ENCODE measurements at places on chromosomes 3 and 15.

DNA sequence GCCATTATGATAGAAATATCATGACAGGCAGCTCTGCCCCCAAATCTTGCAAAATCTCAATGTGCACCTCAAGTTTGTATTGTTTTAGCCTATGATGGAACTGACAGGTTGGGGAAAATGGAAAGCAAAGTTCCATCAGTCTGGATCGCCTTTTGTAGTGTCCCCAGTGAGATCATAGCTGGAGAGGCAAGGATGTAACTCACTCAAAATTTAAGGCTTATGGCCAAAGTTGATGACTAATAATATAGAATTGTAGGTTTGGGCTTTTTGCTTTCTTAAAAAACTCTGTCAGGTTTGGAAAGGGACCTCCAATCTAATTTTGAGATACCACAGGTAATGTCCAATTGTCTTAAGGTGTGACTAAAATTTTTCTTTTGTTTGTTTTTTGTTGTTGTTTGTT lies 1.4 kb upstream of the ACP3 start:
- peak; percentile 4 for DNase-seq

DNA sequence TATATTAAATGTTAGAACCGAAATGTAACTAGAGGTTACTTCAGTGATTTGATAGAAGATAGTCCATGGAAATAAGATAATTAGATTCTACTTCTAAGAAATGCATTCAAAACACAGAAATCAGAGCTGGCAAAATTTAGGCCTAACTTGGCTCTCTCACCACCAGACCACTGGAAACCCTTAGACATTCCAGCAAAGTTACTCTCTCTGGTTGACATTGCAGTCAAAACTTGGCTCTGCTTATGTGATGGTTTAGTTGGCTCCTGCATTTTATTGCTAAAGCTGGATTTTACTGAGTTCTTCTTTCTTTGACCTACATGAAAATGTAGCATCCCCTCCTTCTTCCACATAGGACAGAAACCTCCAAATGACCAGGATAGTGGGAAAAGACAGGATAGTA lies 35.4 kb upstream of the CBLB start:
- peak; percentile 9 for DNase-seq

DNA sequence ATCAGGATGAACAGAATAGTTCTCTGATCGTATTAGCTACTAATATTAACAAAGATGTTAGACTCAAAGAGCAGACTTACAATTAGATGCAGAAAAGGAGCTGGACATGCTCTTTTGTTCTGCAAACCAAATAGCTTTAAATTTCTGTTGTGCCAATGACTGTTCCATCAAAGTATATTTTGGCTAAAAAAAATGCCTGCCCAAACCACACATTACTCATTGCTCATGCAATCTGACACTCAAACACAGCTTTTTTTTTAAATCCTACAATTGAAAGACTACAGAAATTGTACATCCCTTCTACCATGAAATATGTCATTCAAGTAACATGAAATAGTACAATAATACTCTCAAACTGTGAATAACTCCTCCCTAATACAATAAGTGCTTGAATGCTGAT lies 48.6 kb downstream of the SHOX2 start:
- no peak for DNase-seq

- DNase-seq: no peak
Observed at GRCh38 chr3:67031986-67032385, 33.9 kb downstream of the KBTBD8 start.

DNA sequence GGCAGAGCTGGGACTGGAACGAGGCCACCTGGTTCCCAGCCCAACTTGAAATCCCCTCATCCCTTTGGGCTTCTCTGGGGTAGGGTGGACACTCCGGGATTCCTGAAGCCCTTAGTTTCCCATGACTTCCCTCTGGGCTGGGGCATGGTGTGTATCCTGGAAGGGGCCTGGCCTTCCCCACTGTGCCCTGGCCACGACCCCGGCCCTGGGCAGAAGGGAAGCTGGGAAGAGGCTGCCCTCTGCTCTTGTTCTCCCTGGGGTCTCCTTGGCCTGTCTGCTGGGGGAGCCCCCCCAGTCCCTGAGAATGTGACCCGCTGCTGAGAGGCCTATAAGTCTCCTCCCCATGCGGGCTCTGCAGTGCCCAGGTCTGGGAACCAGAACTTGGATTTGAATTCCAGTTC lies 104.9 kb downstream of the LINGO1 start:
- DNase-seq: no peak

DNA sequence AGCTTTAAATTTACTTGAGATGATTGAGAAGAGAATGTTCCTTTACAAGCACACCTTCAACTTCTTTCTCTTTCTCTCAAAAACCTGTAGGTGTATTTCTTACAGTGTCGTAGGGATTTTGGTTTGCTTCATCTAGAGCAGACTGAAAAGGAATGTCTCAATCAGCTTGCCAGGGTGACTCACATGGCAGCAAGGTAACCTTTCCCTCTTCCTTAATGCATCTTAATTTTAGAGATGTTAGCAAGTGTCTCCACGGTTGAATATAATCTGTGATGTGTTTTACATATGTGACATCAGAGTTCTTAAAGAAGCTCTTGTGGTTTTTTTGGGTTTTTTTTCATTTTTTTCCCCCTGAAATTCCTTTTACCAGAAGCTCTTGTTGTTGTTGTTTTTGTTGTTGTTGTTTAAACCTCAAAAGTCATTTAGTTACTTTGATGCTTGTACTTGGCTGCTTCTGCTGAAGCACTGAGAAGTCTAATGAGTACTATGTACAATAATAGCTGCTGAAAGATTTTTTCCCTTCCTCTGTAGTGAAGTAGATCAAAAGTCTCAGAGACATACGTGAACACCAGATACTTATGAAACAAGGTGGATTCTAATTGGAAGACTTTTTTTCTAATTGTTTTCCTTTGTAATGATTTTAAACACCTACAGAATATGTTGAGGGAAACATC lies 83.1 kb downstream of the RETNLB start:
- DNase-seq: no peak

- DNase-seq: peak; percentile 85
Observed at GRCh38 chr3:152385761-152386160, 117.0 kb downstream of the MBNL1 start.

GRCh38 chr3:194840661-194841514 lies 155.2 kb downstream of the FAM43A start:
- DNase-seq: peak; percentile 16

DNA sequence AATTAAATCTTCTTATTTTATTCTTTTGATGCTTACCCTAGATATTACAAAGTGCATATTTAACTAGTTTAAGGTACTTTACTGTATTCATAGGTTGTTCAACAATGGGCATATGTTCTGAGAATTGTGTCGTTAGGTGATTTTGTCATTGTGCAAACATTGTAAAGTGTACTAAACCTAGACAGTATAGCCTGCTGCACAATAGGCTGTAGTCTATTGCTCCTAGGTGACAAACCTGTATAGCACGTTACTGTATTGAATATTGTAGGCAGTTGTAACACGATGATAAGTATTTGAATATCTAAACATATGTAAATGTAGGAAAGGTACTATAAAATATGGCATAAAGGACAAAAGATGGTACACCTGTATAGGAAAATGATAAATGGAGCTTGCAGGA lies 100.7 kb downstream of the CACNA2D3 start:
- DNase-seq: no peak

DNA sequence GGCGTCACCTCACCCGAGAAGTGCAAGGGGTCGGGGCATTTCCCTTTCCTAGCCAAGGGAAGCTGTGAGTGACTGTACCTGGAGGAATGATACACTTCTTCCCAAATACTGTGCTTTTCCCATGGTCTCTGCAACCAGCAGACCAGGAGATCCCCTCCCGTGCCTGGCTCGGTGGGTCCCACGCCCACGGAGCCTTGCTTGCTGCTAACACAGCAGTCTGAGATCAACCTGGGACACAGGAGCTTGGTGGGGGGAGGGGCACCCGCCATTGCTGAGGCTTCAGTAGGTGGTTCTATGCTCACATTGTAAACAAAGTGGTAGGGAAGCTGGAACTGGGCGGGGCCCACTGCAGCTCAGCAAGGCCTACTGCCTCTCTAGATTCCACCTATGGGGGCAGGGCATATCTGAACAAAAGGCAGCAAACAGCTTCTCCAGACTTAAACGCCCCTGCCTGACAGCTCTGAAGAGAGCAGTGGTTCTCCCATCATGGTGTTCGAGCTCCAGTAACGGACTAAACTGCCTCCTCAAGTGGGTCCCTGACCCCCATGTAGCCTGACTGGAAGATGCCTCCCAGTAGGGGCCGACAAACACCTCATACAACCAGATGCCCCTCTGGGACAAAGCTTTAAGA lies 31.4 kb upstream of the ABHD5 start:
- no peak for DNase-seq

DNA sequence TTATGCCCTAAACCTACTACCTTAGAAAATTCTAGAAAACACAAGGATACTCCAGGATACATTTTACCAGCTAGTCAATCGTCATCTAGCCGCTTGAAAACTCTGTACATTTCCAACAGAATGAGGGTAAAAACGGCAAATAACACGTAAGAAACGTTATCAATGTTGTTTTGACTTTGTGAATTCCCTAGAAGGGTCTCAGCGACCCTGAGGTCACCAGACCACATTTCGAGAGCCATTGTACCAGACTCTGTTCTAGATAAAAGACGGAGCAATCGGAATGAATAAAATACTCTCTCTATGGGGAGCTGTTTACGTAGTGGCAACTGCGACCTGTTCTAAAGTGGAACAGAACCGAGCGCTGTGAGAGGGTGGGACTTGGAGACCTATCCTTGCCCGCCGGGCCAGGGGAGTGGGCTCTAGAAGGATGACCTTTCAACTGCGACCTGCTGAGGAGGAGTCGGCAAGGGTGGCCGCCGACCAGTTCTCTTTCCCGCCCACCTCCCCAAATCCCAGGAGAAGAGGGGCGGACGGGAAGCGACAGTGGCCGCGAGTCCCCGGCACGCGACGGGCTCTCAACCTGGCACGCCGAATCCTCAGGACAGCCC lies 778 bp upstream of the AP4E1 start:
- peak; percentile 28 for DNase-seq

- DNase-seq: peak; percentile 75
Observed at GRCh38 chr15:63122002-63122875, 578 bp downstream of the LACTB start.

DNA sequence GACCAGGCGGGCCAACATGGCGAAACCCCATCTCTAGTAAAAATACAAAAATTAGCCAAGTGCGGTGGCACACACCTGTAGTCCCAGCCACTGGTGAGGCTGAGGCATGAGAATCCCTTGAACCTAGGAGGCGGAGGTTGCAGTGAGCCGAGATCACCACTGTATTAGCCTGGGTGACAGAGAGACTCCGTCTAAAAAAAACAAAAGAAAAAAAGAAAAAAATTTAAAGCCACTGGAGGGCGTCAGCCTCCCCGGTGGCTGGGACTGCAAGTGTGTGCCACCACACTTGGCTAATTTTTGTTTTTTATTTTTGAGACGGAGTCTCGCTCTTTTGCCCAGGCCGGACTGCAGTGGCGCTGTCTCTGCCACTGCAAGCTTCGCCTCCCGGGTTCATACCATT lies 7.9 kb downstream of the RTF1 start:
- DNase-seq: no peak

DNA sequence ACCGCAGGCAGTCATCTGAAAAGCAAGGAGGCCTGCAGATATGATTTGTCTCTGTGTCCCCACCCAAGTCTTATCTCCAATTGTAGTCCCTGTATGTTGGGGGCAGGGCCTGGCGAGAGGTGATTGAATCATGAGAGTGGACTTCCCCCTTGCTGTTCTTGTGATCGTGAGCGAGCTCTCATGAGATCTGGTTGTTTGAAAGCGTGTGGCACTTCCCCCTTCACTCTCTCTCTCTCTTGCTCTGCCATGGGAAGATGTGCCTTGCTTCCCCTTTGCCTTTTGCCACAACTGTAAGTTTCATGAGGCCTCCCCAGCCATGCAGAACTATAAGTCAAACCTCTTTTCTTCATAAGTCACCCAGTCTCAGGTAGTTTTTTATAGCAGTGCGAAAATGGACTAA lies 83.3 kb downstream of the TMCO5A start:
- DNase-seq: no peak

DNA sequence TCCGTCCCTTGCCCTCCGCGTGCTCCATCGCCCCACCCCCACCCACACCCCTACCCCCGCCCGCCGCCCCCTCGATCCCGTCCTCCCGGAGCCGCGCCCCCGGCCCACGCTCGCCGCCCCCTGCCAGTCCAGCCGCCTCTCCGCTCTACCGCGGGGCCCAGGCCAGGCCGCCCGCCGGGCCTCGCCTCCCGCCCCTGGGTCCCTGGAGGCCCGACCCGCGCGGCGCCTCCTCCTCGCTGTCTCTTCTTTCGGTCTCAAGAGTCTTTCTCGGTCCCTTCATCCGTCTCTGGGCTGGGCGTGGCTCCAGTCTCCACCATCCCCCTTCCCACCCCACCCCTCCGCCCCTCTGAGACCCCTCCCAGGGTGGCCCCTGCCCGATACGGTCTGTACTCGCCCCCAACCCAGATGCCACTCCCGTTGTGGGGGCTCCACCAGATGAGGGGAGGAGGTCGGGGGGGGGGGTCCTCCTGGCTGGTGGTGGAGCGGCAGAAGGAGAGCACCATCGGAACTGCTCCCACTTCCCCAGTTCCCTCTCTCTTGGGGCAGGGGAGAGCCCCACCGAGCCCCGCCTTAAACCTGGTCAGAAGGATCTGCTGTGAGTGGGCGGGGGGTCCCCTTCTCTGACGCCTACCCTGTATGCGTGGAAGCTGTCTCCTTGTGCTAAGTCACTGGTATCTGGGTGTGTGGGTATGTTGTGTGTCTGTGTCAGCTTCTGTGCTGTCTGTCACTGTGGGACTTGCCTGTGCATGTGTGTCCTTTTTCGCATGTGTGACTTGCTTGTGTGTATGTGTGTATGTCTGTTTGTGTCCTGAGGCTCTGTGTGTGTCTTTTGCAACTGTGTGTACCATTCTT lies 1.0 kb downstream of the PRKCD start:
- DNase-seq: peak; percentile 20

- DNase-seq: peak; percentile 27
Observed at GRCh38 chr3:37308247-37308646, 133.9 kb upstream of the LRRFIP2 start.

- no peak for DNase-seq
Observed at GRCh38 chr15:74716651-74717050, 8.7 kb downstream of the CYP1A1 start.

GRCh38 chr3:37981348-37981664 lies 9.3 kb upstream of the VILL start:
- no peak for DNase-seq

DNA sequence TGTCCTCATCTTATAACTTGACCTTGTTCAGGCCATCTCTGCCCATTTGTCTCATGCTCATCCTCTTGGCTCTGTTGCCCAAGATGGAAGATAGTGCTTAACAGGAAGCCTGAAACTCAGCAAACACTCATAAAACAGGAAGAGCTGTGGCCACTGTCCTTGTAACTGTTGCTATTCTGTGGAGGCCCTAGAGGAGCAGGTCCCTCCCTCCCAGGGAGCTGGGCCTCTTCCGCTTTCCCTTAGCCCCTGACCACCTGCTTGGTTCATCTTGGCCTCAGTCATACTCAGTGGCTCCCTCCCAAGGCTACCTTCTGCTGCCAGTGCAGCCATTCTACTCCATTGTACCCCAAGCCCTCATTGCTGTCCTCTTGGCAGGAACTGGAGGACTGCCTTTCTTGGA lies 3.5 kb downstream of the MAPKAPK3 start:
- no peak for DNase-seq

GRCh38 chr3:156888176-156888575 lies 62.0 kb downstream of the LEKR1 start:
- DNase-seq: no peak

- DNase-seq: peak; percentile 71
Observed at GRCh38 chr3:137012097-137012501, 54.3 kb downstream of the IL20RB start.

Measured in IMR-90 (cell line).